ELR (cell line): ENCODE measurements at places on chromosomes 16 and 17.

DNA sequence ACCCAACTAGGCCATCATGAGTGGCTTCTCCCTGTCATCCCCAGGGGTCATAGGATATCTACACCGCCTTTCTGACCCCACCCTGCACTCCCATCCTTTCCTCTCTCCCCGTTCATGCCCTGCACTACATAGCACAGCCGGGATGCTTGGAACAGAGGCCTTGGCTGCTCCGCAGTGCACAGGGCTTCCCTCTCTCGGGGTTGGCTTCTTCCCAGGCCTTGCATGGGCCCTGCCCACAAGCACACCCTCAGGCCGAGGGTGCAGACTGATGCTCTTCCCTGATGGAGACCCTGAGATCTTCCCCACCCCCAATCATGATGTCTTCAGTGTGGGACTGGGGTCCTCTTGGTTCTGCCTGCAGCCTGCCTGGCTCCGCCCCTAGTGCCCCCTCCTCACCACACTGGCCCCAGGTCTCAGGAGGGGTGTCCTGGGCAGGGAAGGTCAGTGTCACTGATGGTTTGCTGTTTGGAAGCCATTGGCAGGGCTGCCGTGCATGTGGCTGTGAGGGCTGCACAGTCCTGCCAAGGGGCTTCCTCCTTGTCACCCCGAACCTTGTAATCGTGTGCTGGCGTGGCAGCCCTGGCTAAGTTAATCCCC, 14.3 kb upstream of the NAGLU start:
- DNase-seq, result no peak

DNA sequence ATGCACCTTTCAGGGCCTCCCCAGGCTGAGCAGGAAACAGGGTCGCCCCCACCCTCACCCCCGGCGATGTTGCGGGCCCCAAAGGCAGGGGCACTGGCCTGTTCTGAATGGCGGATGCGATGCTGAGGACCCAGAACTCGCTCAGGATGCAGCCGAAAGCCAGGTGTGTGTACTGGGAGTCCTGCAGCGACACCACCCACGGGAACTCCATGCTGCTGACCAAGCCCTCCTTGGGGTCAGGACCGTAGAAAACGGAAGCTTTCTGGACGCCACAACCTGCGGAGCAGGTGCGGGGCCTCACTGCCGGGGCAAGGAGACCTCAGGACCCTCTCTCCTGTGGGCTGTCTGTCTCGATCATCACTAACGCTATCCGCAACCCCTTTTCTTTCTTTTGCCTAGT, 4.0 kb downstream of the PRSS54 start:
- DNase-seq, result no peak

DNA sequence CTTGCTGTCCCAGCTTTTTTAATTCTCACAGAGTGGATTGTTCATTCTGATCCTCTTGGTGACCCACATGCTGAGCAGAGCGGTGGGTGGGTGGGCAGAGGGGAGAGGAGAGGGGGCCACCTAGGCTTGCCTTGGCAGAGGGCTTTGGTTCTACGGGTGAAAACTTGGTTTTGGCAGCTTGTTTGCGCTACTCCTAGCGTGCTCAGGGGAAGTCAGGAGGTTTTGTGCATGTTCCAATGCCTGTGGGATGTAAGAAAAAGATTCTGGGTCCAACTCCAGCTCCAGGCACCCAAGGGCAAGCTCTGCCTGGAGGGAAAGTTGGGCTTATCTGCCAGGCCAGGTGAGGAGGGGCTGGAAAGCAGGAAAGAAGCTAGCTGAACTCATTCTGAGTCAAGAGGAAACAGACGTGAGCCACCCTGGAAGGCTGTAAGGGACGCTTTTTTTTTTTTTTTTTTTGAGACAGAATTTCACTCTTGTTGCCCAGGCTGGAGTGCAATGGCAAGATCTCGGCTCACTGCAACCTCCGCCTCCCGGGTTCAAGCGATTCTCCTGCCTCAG, 169.1 kb downstream of the WSCD1 start:
- peak; percentile 17 for DNase-seq

DNA sequence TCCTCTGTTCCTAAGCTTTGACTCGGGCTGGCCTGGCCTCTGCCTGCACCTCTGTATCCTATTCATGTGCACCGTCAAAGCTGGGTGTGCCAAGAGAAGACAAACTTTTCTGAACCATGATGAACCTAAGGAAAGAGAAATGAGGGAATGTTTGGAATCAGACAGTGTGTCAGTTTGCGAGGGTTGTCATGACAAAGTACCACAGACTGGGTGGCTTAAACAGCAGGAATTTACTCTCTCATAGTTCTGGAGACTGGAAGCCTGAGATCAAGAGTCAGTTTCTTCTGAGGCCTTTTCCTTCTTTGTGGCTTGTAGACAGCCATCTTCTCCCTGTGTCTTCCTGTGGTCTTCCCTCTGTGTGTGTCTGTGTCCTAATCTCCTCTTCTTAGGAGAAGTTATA, 129.0 kb downstream of the KATNIP start:
- DNase-seq, result no peak

DNA sequence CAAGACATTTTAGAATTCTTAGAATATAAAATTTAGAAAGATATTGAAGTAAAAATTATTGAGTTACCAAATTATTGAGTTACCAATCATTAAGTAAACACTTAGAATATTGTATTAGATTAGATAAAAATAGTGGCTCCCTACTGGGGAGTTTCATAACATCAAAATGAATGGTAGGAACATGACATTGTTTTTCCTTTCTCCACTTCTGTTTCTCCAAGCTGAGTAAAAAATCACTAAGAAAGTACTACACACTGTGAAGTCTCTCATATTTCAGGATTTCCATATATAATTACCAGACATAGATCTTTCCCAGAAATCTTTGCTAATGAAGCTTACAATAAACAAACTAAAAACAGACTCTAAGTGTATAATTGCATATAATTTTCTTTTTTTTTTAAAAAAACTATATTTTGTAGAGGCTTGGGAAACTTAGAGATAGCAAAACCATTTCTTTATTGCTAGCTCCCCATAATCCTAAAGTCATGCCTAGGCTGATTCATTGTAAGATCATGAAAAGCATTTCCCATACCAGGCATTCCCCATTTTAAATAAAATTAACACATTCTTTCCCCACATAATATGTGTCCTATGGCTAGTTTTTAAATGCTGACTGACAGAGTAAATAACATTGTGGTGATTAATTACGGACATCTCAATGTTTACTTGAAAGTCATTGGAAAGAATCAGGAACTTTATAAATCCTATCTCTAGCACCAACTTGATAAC, 1408.7 kb upstream of the GOT2 start:
- DNase-seq, result peak; percentile 72

- peak; percentile 23 for DNase-seq
These were observed 3.1 kb downstream of the GSG1L2 start for GRCh38 chr17:9818760-9819159.

DNA sequence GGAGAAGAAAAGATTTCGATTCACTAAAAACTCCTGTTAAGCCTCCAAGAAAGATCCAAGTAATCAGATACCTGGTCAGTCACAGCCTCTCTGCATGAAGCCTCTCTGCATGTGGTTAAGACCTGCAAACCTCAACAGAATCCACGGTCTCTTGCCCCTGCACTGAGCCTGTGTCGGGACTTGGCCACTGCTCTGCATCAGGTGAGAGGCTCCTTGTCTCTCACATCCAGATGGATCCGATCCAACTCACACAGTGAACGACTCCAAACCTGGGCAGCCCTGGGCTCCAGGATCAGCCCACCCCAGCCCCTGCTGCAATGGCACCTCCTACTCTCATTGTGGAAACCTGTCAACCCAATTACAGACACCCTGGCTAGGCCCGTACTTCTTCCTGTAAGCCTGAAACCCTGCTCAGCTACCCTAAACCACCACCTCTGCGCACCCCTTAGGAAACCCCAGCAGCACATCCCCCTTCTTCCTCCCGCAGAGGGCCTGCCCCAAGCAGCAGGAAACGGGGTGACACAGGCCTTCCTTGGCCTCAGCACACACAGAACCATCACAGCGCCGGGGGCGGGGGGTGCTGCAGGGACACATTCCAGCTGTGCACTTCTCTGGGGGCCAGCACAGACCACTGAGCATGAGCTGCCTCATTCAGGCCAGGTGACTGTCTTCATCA, 129.5 kb downstream of the ANKRD11 start:
- no peak for DNase-seq

DNA sequence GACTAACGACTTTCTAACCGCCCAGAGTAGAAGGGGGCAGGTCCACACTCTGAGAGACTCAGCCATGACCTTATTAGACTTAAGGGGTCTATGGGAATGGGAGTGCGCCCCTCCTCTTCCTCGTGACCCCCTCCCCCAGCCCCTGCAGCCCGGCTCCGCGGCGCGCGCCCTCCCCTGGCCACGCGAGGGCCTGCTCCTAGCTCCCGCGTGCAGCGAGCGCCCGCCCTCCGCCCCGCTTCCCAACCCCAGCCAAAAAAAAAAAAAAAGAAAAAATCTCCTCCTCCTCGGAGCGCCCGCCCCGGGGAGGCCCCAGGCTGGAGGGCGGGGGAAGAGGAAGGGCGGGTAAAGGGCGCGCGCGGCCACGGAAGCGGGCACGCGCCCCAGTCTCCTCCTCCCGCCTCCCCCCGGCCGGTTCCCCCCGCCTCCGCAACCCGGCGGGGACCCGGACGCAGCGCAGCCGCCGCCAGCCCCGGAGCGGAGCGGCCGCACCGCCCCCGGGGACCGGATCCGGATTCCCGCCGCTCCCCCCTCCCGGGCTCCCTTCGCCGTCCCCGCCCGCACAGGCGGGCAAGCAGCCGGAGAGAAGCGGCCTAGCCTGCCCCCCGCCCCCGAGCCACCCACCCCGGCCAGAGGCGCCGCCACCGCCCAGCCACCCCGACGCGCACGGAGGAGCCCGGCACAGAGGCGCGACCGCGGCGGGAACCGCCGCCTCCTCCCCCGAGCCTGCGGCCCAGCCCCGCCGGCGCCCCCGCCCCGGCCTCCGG, 949 bp downstream of the UBTF start:
- peak; percentile 96 for DNase-seq
